ENCODE measurements at places on chromosomes 7 and 10.

GRCh38 chr7:100433592-100434296, 2.6 kb downstream of the PPP1R35 start:
- no peak for DNase-seq

GRCh38 chr10:122463466-122464249, 2.3 kb downstream of the HTRA1 start:
- DNase-seq: no peak

- no peak for DNase-seq
Observed at GRCh38 chr10:77685432-77685831, 47.8 kb upstream of the KCNMA1 start.

DNA sequence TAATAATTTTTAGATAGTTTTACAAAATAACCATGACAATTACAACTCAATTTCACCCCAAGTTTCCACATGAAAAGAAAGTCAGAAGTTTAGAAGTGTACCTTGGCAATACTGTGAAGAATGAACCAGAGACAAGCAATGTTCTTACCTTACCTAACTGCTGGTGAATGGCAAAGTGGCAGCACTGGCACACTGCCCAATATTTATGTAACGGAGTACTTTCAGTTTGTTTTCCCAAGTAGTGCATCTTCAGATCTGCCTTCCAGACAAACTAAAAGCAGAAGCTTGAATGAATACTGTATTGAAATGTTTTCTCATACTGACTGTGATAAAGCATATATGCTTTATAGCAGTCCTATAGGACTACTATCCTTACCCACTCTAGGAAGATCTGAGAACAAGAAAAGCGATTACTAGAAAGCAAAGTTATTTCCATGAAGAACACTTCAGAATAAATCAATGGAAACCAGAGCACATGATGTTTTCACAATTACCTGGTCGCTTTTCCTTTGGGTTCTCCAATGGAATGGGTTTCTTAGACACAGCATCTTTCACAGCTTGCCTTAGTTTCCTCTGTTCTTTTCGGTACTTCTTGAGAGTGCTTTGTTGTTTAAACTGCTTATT, 1.5 kb downstream of the NOC3L start:
- DNase-seq: no peak

DNA sequence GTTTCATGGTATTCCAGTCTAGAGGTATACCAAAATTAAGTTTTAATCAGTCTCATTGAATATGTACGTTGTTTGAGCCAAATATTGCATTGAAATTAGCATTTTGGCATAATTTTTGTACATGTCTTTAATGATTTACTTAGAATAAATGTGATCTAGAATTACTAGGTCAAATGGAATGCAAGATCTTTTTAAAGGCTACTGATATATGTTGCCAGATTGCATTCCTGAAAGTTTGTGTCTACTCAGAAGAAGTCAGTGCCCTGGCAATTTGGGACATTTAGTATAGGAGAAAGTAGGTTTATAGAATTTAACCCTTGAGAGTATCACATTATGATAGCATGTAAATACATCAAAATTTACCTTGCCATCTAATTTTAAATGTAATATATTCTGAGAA, 32.4 kb downstream of the KMT2E start:
- DNase-seq: no peak

DNA sequence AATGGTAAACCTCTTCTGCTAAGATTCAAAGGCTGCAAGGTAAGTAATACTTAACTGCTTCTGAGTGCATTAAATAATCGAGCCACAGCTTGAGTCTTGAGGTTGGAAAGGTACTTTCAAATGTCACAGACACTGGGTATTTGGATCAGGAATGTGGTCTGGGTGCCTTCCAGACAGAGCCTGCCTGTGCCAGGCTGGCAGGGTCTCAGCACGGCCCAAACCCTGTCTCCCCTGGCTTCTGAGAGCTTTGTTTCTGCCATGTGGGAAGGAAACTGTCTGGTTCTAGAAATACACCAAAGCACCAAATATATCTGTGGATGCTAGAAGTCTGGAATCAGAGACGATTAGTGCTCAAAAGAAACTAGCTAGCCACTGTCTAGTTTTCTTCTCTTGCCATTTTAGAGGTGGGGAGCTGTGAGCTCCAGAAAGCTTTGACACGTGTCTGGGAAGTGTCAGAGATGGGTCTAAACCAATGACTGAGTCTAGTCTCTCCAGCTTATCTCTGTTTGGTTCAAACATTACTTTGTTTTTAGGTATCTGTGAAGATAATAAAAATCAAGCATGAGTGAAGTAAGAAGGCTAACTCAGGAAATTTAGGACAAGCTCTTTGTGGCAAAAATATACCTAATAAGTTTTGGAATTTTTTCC, 162.8 kb downstream of the CYP26A1 start:
- no peak for DNase-seq

- no peak for DNase-seq
Observed at GRCh38 chr7:156560075-156560474, 80.5 kb upstream of the RNF32 start.

GRCh38 chr7:100483722-100484672, at the start of gene NYAP1:
NYAP1 (plus strand) TSS chr7:100483927; CDS start chr7:100485312, 1,385 bp downstream.
- DNase-seq: no peak

DNA sequence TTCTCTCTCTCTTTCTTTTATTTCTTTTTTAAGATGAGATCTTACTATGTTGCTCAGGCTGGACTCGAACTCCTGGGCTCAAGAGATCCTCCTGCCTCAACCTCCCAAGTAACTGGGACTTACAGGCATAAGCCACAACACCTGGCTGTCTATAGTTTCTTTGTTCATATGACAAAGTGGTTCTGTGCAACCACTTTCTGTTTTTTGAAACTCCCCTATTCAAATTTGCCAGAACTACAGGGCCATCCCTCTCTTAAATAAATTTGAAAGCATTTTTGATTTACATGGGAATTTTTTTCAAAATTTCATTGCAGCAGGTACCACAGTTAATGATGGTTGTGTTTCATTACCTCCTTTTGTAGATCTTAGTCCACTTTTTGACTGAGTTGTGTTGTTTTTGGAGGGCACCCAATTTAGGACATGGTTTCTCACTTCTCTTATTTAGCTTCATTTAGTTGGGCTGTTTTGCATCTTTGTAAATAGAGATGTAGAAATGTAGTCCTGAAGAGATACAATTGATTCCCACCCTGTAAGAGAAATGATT, 119.2 kb downstream of the LRRC4 start:
- peak; percentile 81 for DNase-seq

DNA sequence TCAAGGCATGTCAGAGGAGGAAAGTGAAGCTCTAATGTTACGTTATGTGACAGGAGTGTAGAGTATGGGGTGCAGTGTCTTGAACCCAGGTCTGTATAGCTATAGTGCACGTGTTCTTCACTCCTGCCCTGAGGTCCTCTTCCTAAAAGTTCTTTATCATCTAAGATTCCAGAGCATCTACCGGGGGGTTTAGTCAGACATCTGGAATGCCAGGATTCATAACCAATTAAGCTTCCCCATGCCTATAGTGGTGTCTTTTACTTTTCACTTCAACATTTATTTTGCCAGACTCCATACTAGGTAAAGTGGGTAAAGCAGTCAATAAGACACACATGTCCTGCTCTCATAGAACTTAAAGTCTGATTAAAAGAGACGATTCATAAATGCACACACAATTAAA, 22.4 kb downstream of the PPP1R3C start:
- no peak for DNase-seq

- DNase-seq: no peak
Observed at GRCh38 chr10:98150544-98150943, 16.1 kb downstream of the R3HCC1L start.

- DNase-seq: no peak
Observed at GRCh38 chr7:47085491-47086275, 496.2 kb downstream of the TNS3 start.

- no peak for DNase-seq
Observed at GRCh38 chr10:85193796-85194195, 865.4 kb downstream of the CCSER2 start.

DNA sequence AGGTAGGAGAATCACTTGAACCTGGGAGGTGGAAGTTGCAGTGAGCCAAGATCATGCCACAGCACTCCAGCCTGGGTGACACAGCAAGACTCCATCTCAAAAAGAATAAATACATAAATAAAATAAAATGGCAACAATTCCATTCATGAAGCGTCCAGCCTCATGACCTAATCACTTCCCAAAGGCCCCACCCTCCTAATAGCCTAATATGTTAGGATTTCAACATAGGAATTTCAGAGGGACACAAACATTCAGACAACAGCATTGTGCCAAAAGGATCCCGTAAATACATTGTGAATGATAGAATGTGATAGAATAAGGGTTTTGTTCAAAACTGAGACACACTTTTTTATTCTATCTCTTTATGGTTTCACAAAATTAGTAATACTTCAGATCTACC, 90.3 kb downstream of the FAM107B start:
- DNase-seq: no peak

DNA sequence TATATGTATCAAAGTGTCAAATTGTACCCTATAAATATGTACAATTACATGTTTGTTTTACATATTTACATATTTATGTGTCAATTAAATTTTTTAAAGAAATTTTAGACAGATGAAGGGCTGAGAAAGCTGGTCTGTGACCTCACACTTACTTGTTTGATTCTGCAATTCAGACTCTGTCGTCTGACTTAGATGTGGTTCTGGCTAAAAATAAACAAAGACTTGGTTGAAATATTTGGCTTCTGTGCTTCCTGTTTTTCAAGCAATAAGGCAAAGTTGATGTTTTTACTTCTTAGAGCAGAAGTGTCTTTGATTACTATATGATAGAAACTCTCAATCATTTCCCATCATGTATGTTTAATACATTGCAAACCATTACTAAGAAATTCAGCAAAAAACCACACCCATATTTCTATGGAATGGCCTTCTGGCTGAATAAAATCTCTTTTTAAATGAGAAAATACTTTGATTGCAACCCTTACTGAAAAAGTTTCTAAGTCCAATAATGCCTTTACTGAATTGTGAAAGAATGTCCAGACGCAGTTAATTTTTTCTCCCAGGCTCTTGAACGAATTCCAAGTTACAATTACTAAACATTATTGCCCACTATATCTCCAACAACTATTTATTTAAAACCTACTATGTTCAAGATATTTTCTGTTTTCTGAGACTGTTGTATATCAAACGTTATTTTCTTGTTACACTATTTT, 59.5 kb upstream of the PRKG1 start:
- DNase-seq: no peak

DNA sequence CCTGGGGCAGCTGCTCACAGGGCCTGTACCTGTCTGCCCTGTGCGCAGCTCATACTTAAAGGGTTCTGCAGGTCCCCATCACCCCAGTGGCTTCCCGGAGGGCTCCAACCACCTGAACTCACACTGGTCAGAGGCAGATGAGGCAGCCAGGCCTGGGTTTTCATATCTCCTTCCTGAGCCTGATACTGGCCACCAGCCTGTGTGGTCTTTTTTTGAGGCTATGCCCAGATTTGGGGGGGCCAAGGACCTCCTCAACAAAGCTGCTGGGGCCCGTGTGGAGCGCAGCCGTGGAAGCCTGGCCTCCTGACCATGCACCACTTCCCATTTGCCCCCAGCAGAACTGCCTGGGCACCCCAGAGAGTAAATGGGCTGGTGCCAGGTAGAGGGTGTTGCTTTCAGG, 25.7 kb downstream of the PNLIPRP2 start:
- no peak for DNase-seq

GRCh38 chr7:66768865-66769832, 28.6 kb downstream of the RABGEF1 start:
- no peak for DNase-seq

DNA sequence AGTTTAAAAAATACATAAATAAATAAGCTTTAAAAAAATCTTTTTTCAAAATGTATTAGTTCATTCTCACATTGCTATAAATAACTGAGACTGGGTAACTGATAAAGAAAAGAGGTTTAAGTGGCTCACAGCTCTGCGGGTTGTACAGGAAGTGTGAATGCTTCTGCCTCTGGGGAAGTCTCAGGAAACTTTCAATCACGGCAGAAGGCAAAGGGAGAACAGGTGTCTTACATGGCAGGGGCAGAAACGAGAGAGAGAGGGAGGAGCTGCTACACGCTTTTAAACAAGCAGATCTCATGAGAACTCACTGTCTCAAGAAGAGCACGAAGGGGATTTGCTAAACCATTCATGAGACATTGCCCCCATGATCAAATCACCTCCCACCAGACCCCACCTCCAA, 114.6 kb downstream of the DNAJC1 start:
- peak; percentile 96 for DNase-seq

- no peak for DNase-seq
Observed at GRCh38 chr10:124026589-124026939, 66.8 kb downstream of the CHST15 start.

DNA sequence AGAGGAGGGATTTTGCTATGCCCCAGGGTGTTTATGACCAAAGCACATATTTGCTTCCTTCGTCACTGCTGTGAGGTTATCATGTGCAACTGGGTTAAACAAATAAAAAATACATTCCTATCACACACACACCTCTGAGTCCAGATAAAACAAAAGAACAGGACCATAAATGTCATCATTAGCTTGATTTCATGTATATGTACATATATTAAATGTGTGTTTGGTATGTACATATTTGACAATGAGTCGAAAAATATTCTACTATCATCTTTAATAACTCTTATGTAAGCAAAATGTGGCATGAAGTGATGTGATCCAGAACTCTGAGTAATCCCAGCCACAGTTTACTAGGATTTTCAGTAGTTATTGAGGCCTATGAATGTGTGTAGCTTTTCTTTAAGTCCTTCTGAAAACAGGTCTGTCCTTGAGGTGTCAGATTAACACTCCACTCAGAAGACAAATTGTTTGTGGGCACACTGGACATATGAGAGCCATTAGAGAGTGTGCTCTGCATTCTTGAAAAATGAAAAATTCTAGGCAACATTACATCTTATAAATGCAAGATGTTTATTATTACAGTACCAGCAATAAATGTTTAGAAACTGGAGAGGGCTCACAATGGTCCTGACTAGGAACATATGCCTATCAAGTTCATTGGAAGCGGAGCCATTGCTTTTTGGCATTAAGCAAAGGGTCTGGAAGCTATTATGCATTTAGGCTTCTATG, 335.1 kb upstream of the SEMA3A start:
- no peak for DNase-seq

GRCh38 chr7:26437003-26437532, 145.4 kb downstream of the SNX10 start:
- DNase-seq: no peak

GRCh38 chr7:95972523-95972922, 200.2 kb downstream of the DYNC1I1 start:
- no peak for DNase-seq

GRCh38 chr10:131698232-131698631, 202.6 kb upstream of the PPP2R2D start:
- no peak for DNase-seq

All from GM12864 (cell line).